ENCODE measurements at places on chromosomes 5 and 9. TPM values are rescaled to one million over a fixed set of nuclear protein-coding genes. Genes with fewer than 3 reads are reported as not detected.
A peak's percentile ranks its signal among the peaks of the same experiment; 100 is the strongest.

IL31RA gene
- total RNA-seq: 0.92 TPM

HTR1A gene
- not detected for total RNA-seq

GFRA3 gene
- total RNA-seq: not detected

GRCh38 chr9:127014216-127014909 is 99.8 kb downstream of the RALGPS1 start:
- no peak for DNase-seq
- no peaks in the 10 kb centered on the region for H3K36me3 ChIP-seq
- peaks cover 47% of the 10 kb centered on the region for H3K27me3 ChIP-seq
- H3K4me1 ChIP-seq: no peaks in the 10 kb centered on the region
- no peak overlapping the region for H3K27ac ChIP-seq
- H3K4me3 ChIP-seq: no peak overlapping the region

GRCh38 chr5:124410539-124411488 is 335.6 kb downstream of the ZNF608 start:
- H3K36me3 ChIP-seq: no peaks in the 10 kb centered on the region
- no peak for DNase-seq
- no peaks in the 10 kb centered on the region for H3K27me3 ChIP-seq
- no peak overlapping the region for H3K4me3 ChIP-seq
- no peaks in the 10 kb centered on the region for H3K4me1 ChIP-seq
- no peak overlapping the region for H3K27ac ChIP-seq

DNA sequence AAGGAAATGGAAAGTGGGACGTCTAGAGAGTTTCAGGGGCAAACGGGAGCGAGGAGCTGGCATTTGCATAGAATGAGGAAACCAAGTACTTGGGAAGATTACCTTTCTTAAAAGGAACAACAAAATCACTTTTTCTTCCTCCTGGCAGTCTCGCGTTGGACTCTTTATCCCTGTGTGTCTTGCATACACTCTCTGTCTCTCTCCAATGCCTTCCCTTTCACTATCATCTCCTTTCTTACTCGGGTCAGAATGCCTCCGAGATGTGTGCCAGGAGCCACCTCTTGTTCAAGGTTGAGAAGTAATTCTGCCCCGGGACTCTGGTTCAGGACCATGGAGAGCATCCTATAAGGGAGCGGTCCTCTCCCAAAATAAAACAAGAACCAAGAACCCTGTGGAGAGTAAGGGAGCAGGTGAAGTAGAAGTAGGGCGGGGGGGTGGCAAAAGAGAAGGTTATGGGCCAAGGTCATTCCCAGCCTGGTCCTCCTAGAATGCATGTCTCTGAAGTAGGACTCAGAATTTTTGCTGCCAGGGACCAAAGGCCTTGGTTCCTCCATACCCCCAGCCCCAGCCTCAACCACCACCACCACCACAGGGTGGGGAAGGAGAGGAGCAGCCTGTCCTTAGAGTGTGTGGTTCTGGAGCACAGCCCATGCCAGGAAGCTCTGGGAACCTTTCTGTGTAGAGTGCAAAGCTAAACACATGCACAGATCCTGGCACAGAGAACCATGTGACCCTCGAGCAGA is 72.1 kb upstream of the ARAP3 start:
- peaks cover 3% of the 10 kb centered on the region for H3K4me1 ChIP-seq
- H3K27me3 ChIP-seq: peaks cover 55% of the 10 kb centered on the region
- no peaks in the 10 kb centered on the region for H3K36me3 ChIP-seq
- H3K27ac ChIP-seq: no peak overlapping the region
- DNase-seq: peak; percentile 78

GRCh38 chr5:64188776-64189175 is 23.1 kb downstream of the RNF180 start:
- no peak overlapping the region for H3K4me3 ChIP-seq
- H3K36me3 ChIP-seq: no peaks in the 10 kb centered on the region
- H3K27ac ChIP-seq: no peak overlapping the region
- no peak for DNase-seq

DNA sequence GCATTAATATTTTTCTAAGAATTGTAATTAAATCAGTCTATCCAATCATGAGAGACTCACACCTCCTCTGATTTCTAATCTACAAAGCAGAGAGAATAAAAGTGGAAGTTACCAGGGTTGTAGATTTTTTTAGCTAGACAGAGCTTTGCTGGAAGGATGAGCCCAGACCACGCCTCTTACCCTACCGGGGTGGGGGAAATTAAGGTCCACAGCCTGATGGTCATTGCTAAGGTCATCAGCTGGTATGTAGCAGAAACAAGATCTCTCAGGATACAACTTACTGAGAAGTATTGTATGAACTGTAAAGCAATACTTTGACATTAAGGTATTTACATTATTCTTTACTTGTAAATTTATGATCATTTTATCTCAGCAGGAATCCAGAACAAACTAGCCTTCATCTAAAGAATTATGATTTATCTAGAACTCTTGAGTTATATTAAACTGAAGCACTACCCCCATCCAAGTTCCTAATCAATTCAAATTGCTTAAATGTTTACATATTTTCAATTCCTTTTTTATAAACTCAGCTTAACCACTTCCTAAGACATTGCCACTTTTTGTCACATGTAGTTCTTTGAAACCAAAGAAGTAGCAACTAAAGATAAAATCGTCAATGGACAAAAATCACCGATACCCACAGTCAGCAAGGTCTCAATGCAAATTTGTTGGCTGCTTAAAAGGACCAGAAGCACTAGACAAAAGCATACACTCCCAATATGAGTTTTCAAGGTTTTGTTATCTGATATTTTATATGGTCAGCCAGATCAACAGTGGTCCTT is 225.8 kb upstream of the DAPK1 start:
- peaks cover 11% of the 10 kb centered on the region for H3K4me1 ChIP-seq
- DNase-seq: no peak
- peaks cover 10% of the 10 kb centered on the region for H3K27me3 ChIP-seq
- H3K4me3 ChIP-seq: no peak overlapping the region

DNA sequence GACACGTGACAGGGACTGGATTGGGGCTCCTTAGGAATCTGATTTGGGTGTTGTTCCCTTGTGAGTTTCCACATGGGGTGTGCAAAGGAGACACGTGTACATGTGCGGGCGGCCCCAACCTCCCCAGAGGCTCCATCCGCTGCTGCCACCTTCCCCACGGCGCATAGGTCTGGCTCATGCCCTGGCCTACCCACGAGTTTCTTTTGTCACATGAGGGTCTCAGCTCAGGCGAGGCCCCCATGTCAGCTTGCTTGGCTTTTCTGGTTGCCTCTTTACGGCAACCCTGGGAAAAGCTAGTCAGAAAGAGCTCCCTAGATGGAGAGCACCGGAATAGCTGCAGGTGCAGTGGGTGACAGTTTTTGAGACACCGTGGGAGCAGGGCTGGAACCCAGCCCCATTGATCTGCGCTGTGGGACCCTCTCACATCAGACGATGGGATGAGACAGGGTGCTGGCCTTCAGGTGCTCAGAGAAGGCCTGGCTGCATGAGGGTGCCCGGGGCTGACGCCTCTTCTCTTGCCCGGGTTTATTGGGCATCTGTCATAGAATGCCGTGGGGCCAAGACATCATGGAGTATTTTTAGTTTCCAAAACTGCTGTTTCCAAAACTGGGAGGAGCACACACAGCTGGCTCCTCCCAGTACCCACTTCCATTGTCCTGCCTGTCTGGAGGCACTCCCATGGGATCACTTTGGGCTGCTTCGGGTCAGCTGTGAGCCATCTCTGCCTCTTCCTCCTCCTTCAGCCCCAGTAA is 107.8 kb downstream of the WNK2 start:
- H3K4me1 ChIP-seq: no peaks in the 10 kb centered on the region
- no peak overlapping the region for H3K27ac ChIP-seq
- peaks cover under 1% of the 10 kb centered on the region for H3K27me3 ChIP-seq
- H3K4me3 ChIP-seq: no peak overlapping the region
- no peak for DNase-seq

GRCh38 chr5:177968661-177969211 is 27.3 kb downstream of the PROP1 start:
- no peak overlapping the region for H3K27ac ChIP-seq
- H3K27me3 ChIP-seq: peaks cover 30% of the 10 kb centered on the region
- no peaks in the 10 kb centered on the region for H3K36me3 ChIP-seq
- H3K4me3 ChIP-seq: no peak overlapping the region
- peaks cover 2% of the 10 kb centered on the region for H3K4me1 ChIP-seq
- no peak for DNase-seq

DNA sequence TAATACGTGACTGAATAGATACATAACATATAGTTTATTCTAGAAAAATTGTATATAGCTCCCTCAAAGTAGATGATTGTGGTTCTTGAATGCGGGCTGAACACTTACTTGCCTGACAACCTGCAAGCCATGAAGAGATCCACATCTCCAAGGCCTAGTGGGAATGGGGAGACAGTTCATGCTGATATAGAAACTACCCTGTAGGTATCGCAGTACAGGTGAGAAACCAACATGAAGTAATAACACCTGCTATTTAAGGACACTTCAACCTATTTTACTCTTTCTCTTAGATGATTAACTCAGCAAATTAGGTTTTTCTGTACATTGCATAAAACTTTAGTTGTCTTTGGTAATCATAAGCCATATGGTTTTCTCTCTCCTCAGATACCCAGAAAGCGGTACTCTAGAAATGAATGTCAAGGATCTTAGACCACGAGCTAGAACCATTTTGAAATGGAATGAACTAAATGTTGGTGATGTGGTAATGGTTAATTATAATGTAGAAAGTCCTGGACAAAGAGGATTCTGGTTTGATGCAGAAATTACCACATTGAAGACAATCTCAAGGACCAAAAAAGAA is 47.3 kb downstream of the UHRF2 start:
- peaks cover 25% of the 10 kb centered on the region for H3K4me1 ChIP-seq
- DNase-seq: no peak
- no peak overlapping the region for H3K27ac ChIP-seq
- H3K36me3 ChIP-seq: peaks cover 50% of the 10 kb centered on the region
- no peak overlapping the region for H3K4me3 ChIP-seq

DNA sequence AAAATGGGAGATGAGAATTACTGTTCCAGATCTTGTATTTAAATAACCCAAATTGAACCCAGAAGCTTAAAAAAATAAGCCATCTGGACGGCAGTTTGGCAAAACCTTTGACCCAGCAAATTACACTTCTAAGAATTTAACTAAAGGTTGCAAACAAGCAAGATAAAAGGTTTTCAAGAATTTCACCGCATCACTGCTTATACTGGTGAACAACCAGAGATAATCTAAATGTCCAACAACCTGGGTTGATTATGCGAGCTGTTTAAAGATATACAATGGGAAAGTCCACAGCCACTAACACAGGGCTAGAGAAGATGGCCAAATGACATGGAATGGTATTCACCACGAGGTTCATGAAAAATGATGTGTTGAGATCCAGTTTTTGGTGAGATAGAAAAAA is 149.3 kb downstream of the GNAQ start:
- no peak overlapping the region for H3K4me3 ChIP-seq
- no peak overlapping the region for H3K27ac ChIP-seq
- no peaks in the 10 kb centered on the region for H3K27me3 ChIP-seq
- DNase-seq: no peak
- peaks cover 19% of the 10 kb centered on the region for H3K4me1 ChIP-seq

DNA sequence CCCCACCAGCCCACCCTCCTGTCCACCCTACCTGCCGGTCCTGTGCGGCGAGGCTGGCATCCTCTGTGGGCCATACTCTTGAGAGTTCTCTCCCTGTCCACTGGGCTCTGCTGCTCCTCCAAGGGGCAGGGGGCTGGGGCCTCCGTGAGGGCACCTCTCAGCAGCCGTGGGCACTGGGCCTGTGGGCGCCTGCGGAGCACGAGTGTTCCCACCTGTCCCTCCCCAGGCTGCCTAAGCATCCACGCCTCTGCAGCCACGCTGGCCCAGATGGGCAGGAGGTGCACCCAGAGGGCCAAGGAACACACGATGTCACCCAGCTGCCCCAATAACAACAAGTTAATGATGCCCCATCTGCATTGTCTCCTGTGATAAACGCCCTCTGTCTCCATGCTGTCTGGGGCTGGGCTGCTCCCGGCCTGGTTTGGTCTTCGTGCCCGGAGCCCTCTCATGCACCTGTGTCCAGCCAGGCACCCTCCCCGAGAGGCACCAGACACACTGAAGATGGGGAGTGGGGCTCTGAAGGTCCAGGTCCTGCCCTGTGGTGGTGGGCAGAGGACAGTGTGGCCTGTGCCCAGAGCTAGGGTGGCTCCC is 114.5 kb downstream of the RXRA start:
- H3K4me3 ChIP-seq: no peak overlapping the region
- DNase-seq: no peak
- peaks cover 10% of the 10 kb centered on the region for H3K27me3 ChIP-seq
- H3K27ac ChIP-seq: no peak overlapping the region
- H3K4me1 ChIP-seq: peaks cover 6% of the 10 kb centered on the region

DNA sequence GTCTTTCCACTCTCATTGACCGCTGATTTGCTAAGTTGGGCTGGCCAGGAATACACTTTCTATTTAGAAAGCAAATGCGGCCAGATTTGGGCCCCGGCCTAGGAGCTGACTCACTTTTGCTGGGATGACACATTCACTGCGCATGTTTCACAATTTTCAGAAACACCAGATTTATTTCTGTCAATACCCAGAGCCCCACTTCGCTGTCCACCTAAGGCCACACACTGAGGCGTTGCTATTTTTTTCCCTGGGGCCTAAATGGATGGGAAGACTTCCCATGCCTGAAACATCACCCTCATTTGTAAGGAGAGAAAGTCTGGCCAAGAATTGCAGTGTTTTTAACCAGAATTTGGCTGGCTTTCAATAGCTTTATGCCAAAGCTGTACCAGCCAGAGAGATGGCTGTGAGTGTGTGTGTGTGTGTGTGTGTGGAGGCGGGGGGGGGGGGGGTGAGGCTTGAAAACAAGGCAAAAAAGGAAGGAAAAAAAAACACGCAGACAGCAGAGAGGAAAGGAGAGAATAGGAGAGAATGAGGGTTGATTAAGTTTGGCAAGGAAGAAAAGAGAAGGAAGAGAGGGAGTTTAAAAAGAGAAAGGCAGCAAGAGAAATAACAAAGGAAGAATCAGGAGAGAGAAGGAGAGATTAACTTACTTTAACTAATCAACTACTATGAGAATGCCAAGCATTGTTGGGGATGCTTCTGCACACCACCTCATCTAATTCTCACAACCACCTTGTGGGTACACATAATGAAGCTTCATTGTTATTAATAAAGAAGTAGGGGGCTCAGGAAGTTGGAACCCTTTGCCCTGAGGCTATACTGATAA is 261.4 kb upstream of the KLF4 start:
- H3K36me3 ChIP-seq: no peaks in the 10 kb centered on the region
- no peak for DNase-seq
- no peaks in the 10 kb centered on the region for H3K4me1 ChIP-seq
- H3K4me3 ChIP-seq: no peak overlapping the region

- no peak overlapping the region for H3K27ac ChIP-seq
- H3K4me1 ChIP-seq: no peaks in the 10 kb centered on the region
- no peaks in the 10 kb centered on the region for H3K36me3 ChIP-seq
- no peak for DNase-seq
- no peaks in the 10 kb centered on the region for H3K27me3 ChIP-seq
These were observed 48.4 kb upstream of the SRFBP1 start for GRCh38 chr5:121913418-121913817.
